Hematopoietic multipotent progenitor cell treated with erythropoietin and hydrocortisone succinate and interleukin-3 and kit ligand, for 17 days (in vitro differentiated cells): ENCODE measurements at places on chromosomes 16 and 17.

GRCh38 chr17:12320286-12320685, 299.6 kb downstream of the MAP2K4 start:
- DNase-seq = no peak

DNA sequence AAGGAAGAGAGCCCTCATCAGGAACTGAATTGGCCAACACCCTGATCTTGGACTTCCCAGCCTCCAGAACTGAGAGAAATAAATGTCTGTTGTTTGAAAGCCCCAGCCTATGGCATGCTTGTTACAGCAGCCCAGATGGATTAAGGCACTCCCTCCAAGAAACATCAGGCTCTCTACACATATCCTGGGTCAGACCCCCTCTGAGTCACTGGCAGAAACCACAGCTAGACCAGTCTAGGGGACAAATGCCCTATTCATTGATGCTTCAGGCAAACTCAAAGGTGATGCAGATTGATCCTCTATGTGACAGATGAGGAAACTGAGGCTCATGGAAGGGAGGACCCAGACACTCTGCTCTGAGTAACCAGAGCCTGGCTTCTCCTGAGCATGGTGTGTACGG, 116.8 kb downstream of the WSCD1 start:
- DNase-seq = no peak

- DNase-seq = no peak
These were observed 26.8 kb upstream of the GOSR1 start for GRCh38 chr17:30450125-30451027.

GRCh38 chr16:12535535-12536411, 267.9 kb downstream of the CPPED1 start:
- no peak for DNase-seq

GRCh38 chr17:66462010-66462409, 159.6 kb downstream of the PRKCA start:
- no peak for DNase-seq

DNA sequence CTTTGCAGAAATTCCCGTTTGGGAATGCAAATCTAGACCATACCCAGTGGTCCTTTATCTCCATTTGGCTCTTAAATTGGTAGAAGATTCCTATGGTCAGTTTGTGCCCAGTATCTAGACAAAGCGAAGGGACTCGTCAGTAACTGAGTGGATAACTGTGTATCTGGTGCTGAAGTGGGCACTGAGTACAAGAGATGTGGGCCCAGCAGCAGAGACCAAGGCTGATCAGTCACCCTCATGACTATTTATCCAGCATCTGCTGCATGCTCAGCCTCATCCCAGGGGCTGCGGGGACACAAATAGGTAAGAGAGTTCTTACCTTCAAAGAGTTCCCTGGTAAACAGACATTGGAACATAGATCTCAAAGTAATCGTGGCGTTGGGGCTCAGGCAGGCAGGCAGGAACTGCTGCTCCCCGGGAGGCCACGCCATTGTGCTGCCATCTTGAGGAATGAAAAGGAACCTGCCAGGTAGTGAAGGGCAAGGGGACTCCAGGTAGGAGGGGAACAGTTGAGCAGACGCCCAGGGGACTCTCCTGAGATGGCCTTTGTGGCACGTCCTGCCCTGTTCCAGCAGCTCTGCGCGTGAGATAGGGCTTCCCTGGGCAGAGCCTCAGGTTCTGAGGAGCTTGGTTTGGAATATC, 10.3 kb downstream of the NT5M start:
- DNase-seq = peak; percentile 72

DNA sequence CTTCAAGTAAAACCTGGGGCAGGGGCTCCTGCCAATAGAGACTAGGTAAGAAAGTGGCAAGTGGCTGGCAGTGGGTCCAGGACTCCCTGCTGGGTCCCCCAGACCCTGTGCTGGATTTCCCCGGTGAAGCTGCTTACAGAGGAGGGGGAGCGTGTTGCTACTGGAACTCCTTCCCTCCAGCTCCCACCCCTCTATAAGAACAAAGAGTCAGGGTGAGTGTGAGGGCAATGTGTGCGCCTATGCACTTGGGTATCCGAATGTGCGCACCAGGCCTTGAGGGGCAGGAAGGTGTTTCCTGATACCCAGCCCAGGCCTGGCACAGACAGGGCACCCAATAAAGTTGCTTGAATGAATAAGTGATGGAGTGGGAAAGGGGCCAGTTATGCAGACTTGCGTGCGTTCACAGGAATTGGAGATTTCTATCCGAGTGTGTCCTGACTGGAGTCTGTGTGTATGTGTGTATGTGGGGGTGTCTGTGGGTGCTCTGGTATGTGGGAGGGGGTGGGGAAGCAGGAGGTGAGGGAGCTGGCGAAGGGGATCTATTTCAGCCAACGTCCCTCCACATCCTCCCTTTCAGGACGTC, 11.7 kb downstream of the NEUROD2 start:
- no peak for DNase-seq

GRCh38 chr17:67476787-67477335, 99.8 kb downstream of the PITPNC1 start:
- DNase-seq = no peak

DNA sequence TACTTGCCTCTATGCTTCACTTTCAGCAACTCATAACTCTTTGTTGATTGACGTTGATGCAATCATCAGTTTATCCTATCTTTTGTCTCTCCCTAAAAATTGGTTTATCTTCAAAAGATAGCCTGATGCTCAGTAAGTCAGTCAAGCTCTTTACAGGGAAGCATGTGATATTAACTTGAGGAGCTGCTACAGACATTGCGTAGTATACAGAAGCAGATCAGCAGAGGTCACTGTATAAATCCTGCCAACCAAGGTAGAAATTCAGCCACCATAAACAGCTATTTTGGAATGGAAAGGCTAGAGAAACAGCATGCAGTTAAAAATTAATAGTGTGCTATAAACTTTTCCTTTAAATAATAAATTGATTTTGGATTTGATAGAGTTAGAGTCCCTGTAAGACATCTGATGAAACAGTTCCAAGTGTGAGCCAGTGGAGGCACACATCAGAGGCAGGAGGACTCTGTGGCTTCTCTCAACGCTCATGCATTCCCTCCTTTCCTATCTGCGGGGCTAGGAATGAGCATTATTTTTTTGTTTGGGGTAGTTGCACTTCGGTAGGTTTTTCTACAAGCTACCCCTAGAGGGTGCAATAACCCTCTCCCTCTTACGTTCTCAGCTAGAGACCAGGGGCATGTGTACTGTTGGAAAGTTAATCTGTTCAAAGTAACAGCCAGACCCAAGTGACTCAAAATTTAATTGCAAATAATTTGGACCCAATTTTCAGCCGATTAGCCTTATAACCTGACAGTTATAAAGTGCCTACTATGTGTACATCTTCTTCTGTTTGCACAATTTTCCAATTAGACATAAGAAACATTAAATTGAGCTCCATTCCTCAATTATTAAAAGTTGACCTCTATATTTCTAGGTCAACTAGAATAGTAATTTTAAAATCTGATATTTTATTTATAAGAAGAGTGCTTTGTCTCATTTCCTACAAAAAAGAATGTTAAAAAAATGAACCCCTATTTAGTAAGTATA, 647.7 kb upstream of the SOX9 start:
- DNase-seq = no peak

GRCh38 chr16:68367030-68367429, 56.2 kb downstream of the PRMT7 start:
- peak; percentile 8 for DNase-seq

DNA sequence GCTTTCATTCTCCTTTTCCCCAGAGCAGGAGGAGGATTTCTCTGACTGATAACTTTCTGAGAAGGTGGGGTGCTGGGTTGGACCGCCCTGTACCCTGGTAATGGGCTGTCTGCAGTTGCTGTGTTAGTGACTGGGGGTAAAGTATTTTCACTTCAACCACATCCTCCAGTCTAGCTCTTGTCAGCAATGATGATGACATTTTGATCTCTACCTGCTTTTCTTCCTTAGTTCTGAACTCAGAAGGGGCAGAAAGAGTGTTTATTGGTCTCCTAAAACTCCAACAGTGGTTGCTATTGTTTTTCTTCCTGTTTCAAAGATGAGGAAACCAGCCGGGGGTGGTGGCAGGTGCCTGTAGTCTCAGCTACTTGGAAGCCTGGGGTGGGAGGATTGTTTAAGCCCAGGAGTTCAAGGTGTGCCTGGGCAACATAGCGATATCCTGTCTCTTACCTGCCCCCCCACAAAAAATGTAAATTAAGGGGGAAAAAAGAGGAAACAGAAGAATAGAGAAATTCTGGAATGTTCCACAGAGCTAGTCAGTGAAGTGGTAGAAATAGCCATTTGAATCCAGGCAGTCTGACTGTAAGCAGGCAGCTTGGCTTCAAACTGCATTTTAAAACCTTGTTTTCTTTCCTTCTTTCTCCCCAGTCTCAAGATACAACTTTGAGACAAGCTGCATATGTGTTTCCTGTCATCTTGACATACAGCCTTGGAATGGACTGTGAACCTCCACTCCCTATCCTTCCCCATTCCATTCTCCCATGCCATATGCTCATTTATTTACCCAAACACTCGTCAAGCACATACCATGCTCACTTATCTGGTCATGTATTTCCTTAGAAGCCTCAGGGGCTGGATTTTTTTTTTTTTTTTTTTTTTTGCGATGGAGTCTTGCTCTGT, 3.3 kb upstream of the N4BP1 start:
- no peak for DNase-seq

- DNase-seq = no peak
These were observed 34.1 kb upstream of the ANKFN1 start for GRCh38 chr17:56119191-56119590.

DNA sequence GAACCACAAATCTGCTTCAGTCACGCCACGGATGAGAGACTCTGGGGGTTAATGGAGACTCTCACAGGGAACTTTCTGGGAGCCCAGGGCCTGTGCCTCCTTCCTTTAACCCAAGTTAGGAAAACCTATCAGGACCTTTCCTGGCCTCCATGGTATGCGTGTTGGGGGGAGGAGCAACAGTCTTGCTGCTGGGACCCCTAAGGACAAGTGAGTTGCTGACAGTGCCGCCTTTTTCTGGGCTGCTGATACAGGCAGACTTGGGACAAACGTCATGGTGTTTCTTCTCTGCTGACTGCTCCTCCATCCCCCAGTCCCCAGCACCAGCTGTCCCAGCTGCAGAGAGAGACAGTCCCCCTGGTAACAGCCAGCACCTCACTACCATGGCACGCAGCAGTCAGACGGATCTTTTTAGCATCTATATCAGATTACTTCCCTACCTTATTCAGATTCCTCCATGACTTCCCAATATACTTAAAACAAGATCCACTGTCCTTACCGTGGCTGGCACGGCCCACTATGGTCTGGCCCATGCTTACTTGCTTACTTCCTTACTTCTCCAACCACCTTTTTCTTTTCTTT, 6.5 kb downstream of the DPEP2NB start:
- no peak for DNase-seq

- no peak for DNase-seq
These were observed 90.7 kb downstream of the TIMM22 start for GRCh38 chr17:1087381-1088241.

DNA sequence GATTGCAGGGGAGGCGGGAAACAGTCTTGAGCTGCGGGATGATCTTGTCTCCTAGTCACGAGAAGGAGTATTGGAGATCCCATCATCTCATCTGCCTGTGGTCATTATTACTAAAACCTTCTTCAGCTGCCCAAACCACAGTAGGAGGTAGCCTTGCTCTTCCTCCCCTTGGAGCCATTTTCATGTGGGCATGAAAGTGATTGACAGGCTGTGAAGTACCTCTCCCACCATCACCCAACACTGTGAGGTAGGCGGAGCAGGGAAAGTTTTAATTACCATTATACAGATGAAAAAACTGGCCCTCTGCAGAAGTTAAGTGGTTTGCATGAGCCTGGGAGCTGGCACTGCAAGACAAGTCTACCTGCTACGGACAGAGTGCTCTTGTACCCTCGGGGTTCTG, 237.3 kb downstream of the MSI2 start:
- no peak for DNase-seq

GRCh38 chr16:65745201-65745708, 621.2 kb upstream of the CDH5 start:
- DNase-seq = no peak

GRCh38 chr17:13462673-13463124, 139.0 kb downstream of the HS3ST3A1 start:
- no peak for DNase-seq

GRCh38 chr17:78817123-78817522, 23.5 kb downstream of the USP36 start:
- no peak for DNase-seq

GRCh38 chr17:70314506-70314905, 145.2 kb downstream of the KCNJ2 start:
- no peak for DNase-seq

- DNase-seq = no peak
These were observed 9.5 kb downstream of the MTMR4 start for GRCh38 chr17:58504826-58505351.

GRCh38 chr16:75088216-75088615, 28.4 kb downstream of the LDHD start:
- DNase-seq = no peak

GRCh38 chr17:9410301-9410700, 165.3 kb downstream of the STX8 start:
- no peak for DNase-seq

- no peak for DNase-seq
These were observed 20.3 kb upstream of the ZFPM1 start for GRCh38 chr16:88432753-88433152.

GRCh38 chr17:45319239-45319703, 2.5 kb upstream of the MAP3K14 start:
- no peak for DNase-seq

DNA sequence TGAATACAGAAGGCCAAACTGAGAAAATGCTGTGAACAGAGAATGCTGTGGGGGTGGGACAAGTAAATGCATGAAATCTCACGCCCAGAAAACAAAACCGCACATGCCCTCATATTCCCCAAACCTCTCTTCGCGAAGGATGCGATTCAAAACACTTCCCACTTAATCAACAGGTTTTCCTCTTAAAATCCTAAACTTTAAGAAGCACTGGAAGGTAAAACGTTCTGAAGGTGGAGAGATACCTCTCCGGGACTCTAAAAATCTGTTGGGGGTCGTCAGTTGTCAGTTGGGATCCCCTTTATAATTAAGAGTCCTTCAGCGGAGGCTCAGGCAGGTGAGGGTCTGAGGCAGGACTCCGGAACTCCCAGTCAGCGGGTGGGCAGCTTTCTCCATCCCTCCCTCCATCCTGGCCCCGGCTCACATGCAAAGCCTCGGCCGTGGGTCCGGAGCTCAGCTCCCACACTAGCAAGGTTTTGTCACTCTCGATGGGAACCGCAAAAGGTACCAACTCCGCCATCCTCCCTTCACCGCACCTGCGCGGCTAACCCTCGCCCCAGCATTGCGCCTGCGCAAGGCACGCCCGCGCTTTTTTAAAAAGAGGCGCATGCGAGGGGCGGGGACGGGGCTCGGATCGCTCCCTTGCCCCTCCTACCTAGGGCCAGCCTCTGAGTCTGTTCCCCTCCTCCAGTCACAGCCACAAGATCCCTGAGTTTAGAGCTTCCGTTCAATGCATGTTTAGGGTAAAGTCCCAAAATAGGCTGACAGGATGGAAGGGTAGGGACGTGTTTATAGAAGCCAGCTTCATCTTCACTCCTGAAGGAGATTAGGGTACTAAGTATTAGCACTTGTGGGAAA, at the start of gene RDM1:
Gene RDM1, minus strand, starts transcription at position 563 of the 855 bp plus-strand sequence. Its CDS starts 46 bp downstream, at position 517.
- peak; percentile 50 for DNase-seq
